ENCODE measurements at places on chromosomes 1 and 21. TPM values are rescaled to one million over a fixed set of nuclear protein-coding genes. Genes with fewer than 3 reads are reported as not detected.
A peak's percentile ranks its signal among the peaks of the same experiment; 100 is the strongest.

The MSH4 gene
- total RNA-seq = 0.19 TPM

The RGS5 gene
- 0.95 TPM for total RNA-seq

The PRAMEF27 gene
- total RNA-seq = not detected

- H3K27ac ChIP-seq = no peak overlapping the region
- H3K27me3 ChIP-seq = peaks cover 10% of the 10 kb centered on the region
- no peaks in the 10 kb centered on the region for H3K36me3 ChIP-seq
- H3K4me1 ChIP-seq = no peaks in the 10 kb centered on the region
Observed at GRCh38 chr1:35062518-35063196, 16.5 kb upstream of the ZMYM1 start.

GRCh38 chr1:205811660-205812059, 1.3 kb downstream of the SLC41A1 start:
- no peaks in the 10 kb centered on the region for H3K27me3 ChIP-seq
- H3K36me3 ChIP-seq = peaks cover 4% of the 10 kb centered on the region
- peaks cover 56% of the 10 kb centered on the region for H3K4me1 ChIP-seq
- H3K4me3 ChIP-seq = peak overlapping the region; percentile 99

GRCh38 chr1:65640046-65640445, 152.6 kb upstream of the PDE4B start:
- no peak for DNase-seq
- H3K27ac ChIP-seq = no peak overlapping the region
- no peaks in the 10 kb centered on the region for H3K4me1 ChIP-seq
- H3K36me3 ChIP-seq = no peaks in the 10 kb centered on the region
- H3K27me3 ChIP-seq = peaks cover 6% of the 10 kb centered on the region

GRCh38 chr1:55640708-55641473, 425.7 kb upstream of the USP24 start:
- peak overlapping the region; percentile 61 for H3K27ac ChIP-seq
- DNase-seq = no peak
- H3K36me3 ChIP-seq = no peaks in the 10 kb centered on the region
- peaks cover 7% of the 10 kb centered on the region for H3K4me1 ChIP-seq
- H3K4me3 ChIP-seq = peak overlapping the region; percentile 65
